ENCODE measurements at places on chromosomes 6 and 20.

- no peak for DNase-seq
These were observed 106.5 kb upstream of the GMDS start for GRCh38 chr6:2351807-2352431.

GRCh38 chr20:44683263-44684046 is 31.7 kb upstream of the CCN5 start:
- peak; percentile 37 for DNase-seq

GRCh38 chr20:23048283-23049200 is 930 bp downstream of the THBD start:
- no peak for DNase-seq

DNA sequence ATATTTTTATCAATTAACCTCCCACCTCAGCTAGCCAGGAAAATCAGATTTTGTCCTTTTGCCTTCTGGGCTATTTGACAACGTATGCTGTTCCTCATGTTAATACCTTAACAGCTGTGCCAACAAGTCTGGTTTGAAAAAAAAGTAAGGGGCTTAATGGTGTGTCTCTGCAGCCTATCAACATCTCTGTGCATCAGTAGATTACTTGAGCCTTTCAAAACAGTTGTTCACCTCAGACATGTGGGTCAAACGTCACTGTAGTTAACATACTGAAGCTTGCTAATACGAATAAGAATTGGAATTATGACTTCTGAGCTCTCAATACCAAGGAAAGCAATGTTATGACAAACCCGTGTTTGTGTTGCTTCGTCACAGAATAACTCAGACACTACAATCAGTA is 23.0 kb downstream of the CEP57L1 start:
- DNase-seq, result no peak

DNA sequence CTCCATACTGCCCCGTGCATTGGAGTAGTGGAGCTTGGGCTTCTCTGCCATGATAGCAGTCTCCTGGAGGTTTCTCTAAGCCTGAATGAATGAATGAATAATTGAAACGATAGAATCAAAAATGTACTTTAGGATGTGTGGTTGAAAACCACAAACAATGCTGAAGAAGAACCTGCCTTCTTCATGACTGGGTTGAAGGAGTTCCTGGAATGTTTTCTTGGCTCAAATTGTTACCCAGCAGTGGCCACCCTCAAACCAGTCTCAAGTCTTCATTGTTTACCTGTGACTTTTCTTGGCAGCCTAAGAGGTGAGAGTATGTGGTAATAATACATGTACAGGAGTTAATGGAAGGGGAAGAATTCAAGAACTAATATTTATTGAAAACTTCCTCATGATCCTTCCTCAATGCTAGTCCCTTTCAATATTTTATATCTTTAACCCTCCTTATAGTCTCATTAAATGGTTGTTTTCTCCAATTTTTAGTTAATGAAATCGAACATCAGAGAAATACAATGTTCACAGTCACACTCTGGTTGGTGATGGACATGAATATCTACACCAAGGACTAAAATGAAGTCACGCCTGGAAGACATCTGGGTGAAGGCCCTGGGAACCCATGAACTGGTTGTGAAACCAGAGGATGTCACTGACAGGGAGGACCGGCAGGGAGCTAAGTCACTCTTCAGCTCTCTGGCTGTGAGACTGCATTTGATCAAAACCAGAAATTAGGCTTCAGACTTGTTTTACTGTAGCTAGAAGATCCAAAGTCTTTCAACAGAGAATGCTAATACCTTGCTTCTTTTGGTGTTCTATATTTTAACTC is at the start of gene GSTA5:
Gene GSTA5 (minus strand): TSS at position 51 of the 823 bp plus-strand sequence.
- no peak for DNase-seq

GRCh38 chr20:4767084-4767483 is 45.4 kb downstream of the PRND start:
- no peak for DNase-seq

DNA sequence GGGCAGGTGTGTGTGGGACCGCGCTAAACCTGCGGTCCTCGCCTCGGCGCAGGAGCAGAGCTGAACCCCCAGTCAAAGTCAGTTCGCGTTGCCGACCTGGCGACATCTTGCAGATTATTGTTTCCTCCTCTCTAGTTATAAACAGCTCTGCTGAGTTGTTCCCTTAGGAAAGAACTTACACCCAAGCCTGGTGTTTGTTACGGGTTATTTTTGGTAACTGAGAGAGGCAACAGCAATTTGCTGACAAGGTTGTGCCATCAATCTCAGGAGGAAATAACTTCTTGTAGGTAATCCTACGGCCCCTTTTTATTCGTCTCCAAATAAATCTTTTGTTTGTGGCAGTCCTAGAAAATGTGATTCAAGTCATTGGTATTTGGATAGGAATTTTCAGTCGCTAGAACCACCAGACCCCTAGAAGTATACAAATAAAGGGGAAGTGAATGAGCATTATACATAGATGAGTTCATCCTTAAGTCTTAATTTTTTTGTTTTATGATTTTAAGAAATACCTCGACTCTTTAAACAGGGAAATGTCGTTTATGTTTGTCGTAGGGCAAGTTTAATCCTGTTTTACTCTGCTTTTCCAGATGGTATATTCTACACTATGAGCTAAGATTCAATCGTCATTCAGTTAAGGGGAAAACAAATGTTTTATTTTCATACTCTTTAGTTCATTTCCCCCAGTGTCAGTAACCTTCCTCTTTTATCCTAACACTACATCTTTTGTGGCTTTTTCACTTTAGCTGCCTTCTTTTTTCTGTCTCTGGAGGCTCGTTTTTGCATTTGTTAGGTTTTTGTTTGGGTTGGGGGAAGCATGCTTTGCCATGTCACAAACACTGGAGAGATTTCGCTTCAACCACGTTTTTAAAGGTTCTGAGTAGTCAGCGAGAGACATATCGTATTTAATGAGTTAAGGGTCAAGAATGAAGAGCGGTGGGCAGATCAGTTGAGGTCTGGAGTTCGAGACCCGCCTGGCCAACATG is 1.2 kb downstream of the PM20D2 start:
- DNase-seq, result no peak

DNA sequence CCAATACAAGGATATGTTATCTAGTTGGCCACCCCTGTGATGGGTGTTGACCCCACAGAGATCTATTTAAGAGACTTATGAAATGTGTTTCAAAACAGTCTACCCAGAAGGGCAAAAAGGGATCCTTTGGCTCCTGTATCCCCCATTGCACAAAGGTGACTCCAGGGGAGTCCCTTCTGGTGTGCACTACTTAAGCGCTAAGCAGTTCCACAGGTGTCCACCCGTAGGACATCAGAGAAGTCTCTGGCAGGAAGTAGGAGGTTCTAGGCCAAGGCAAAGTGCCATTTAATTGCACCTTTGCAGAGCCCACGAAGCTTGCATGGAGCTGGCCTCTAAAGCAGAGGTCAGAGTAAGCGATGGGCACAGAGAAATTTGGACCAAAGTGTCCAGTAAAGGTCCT is 147.7 kb downstream of the MRPL14 start:
- DNase-seq, result no peak

GRCh38 chr6:7142918-7143475 is 35.2 kb downstream of the RREB1 start:
- no peak for DNase-seq

GRCh38 chr6:163489584-163489983 is 75.1 kb downstream of the QKI start:
- DNase-seq, result no peak

GRCh38 chr20:62142252-62143080 is 728 bp downstream of the PSMA7 start:
- DNase-seq, result no peak

DNA sequence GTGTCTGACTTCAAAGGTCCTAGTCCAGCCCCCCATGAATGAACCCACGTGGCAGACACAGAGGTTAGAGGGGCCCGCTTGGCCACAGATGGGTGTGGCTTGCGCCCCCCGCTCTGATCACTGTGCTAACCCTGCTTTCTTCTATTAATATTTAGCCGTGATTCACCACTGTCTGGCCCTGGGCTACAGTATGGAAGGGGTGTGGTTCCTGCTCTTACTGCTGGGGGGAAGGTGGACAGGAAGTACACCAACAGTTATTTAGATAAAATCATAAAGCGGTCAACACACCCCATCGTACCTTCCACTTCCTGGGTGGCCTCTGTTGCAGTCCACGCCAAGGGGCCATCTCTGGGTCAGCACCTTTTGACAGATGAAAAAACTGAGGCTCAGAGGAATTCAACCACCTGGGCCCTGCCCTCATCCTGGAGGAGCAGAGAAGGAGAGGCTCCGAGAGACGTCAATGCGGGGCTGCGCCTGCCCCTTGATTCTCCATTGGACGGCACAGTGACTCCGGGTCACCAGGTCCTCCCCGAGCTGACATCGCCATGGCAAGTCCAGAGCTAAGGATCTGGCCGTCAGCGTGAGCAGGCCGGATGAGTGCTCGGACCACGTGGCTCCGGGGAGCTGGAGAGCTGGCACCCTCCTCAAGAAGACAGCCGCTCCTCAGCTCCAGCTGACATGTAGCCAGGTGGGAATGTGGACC is 206.3 kb downstream of the PREX1 start:
- DNase-seq, result no peak

DNA sequence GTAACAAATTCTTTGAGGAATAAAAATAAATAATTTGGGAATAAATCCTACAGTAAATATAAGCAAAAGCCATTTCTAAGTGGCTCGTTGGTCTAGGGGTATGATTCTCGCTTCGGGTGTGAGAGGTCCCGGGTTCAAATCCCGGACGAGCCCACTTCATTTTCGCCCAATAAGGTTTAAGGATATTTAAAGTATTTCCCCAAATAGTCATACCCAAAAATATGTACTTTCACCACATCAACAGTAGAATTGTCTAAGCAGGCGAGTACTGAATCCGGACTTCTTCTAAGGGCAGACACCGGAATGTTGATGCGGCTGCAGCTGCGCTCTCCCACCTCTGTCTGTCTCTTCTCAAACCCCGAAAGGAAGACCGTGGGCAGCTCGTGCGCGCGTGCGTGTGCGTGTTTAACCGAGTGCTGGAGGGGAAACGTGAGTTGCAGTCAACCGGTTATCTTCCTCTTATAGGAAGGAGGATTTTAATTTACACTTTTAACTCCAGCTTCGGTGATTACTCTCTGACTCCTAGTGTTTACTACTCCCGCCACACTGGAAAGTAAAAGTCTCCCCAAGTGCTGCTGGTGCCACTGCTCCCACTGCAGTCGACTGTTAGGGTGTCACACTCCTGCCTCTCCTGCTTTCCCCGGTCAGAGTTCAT is 155.7 kb upstream of the PRSS16 start:
- DNase-seq, result no peak

DNA sequence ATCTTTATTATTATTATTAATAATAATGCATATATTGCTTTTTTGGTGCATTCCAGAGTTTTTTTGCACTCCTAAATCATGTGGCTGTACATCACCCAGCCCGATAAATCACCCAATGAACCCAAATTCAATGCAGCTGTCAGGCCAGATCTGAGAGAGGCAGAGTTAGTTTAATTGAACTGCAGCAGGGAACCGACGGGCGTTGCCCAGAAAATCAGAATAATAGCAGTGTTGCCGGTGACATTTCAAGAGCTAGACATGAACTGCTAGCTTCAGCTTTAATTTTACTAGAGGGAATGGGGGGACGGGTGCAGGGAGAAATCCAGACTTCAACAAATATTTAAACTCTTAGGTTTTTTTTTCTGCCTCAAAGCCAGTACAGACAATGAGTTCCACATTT is 135.0 kb downstream of the CLIC5 start:
- DNase-seq, result no peak

- DNase-seq, result no peak
These were observed 206.8 kb downstream of the SIM1 start for GRCh38 chr6:100257793-100258395.
